ENCODE measurements at places on chromosomes 11 and 22. TPM values are rescaled to one million over a fixed set of nuclear protein-coding genes. Genes with fewer than 3 reads are reported as not detected.

PRR5L gene
- 13.6 TPM for polyA plus RNA-seq

GRCh38 chr22:41302811-41303210, 1.5 kb downstream of the ZC3H7B start:
- DNase-seq = no peak

DNA sequence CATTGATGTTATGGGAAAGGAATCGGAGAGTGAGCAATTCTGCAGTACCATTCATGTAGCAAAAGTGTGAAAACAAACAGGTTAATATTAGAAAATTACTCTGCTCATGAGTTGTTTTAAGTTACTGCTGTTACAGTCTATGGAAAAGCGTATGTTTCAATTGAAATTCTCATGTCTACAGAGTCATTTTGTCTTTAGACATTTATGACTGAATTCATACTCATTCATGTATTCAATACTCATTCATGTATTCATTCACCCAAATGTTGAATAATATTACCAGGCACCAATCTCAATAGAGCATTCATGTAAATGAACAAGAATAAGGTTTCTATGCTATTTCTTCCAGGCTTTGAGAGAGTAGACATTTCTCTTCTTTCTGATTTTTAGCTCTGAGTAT, 8.1 kb downstream of the FLI1 start:
- no peak for DNase-seq

GRCh38 chr11:96748639-96749370, 359.0 kb downstream of the JRKL start:
- DNase-seq = no peak

NCAM1 gene
- polyA plus RNA-seq = 72.5 TPM

- DNase-seq = no peak
Observed at GRCh38 chr11:69361466-69361865, 67.5 kb downstream of the MYEOV start.

DNA sequence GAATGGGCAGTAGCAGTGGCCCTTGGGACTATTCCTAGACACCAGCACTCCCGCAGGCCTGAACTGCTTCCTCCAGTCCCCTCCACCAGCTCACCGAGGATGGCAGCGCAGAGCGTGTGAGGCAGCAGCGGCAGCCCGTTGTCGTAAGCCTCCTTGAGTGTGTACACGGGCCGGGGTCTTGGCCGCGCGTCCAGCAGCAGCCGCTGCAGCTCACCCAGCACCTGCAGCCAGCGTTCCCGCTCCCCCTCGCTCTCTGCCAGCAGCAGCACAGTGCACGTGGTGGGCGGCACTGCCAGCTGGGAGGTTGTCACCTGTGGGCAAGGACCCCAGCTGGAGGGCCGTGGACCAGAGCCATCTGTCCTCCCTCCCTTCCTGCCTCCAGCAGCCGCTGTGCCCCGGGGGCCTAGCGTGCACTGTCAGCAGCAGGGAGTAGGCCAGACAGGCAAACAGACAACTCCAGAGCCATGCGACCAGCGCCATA, 13.0 kb downstream of the CDC42BPG start:
- DNase-seq = no peak

LRRC75B gene
- polyA plus RNA-seq = 26.9 TPM

RRP8 gene
- polyA plus RNA-seq = 22.6 TPM

- DNase-seq = no peak
Observed at GRCh38 chr11:299081-299891, at the start of gene IFITM5. TSS of gene IFITM5 (minus strand) at chr11:299526. CDS start at chr11:299490, 36 bp downstream.

OR10D3 gene
- polyA plus RNA-seq = not detected

MS4A6E gene
- polyA plus RNA-seq = not detected

DNA sequence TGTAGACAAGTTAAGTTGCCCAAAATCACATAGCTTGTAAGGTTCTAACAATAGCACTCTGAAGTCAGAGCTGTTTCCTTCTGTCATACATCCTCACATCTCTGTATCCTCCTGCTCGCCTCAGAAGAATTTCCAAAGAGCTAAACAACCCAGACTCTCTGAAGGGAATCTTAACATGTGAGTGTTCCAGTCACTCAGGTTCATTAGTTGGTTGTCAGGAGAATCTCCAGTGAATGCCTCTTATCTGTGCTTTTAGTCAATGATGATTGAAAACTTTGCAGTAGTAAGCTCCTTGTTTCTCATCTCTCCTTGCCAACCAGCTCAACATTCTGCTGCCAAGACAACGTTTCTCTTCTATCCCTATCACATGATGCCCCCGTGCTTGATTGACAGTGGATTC, 195.5 kb downstream of the C11orf91 start:
- DNase-seq = no peak

DNA sequence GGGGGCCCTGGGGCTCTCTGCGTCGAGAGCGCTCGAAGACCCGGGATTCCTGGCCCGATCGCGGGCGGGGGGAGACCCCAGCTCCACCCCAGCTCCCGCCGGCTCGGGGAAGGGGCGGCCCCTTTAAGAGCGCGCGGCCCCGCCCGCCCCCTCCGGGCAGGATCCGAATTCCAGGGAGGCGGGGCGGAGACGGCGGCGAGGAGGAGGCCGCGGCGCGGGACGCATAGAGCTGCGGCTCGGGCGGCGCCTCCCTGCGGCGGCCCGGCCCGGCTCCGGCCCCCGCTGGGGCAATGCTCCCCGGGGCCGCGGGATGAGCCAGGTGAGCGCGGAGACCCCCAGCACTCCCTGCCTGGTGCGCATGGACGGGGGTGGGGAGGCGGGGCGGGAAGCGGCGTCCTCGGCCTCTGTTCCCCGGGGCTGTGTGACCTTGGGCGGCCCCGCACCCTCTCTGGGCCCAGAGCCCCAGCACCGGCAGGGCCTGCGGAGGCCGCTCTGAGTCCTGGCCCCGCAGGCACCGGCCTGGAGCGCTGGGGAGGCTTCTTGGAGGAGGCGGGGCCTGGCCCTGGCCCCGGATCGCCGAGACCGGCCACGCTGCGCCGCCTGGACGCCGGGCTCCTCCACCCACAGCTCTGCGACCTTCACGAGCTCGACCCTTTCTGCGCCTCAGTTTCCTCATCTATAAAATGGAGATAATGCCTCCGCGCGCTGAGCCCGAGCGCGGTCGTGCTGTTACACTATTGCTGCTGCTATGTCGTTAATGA, 565 bp downstream of the GAS2L1 start:
- no peak for DNase-seq

CREB3L1 gene
- polyA plus RNA-seq = 13.2 TPM

IGHMBP2 gene
- 12.3 TPM for polyA plus RNA-seq

ZNF280B gene
- polyA plus RNA-seq = 4.7 TPM

- DNase-seq = no peak
Observed at GRCh38 chr11:10785146-10785474, 23.6 kb downstream of the EIF4G2 start.

GRCh38 chr22:40433416-40434090, 63.2 kb downstream of the SGSM3 start:
- DNase-seq = no peak

- DNase-seq = no peak
Observed at GRCh38 chr11:115112754-115113153, 391.5 kb downstream of the CADM1 start.

DNA sequence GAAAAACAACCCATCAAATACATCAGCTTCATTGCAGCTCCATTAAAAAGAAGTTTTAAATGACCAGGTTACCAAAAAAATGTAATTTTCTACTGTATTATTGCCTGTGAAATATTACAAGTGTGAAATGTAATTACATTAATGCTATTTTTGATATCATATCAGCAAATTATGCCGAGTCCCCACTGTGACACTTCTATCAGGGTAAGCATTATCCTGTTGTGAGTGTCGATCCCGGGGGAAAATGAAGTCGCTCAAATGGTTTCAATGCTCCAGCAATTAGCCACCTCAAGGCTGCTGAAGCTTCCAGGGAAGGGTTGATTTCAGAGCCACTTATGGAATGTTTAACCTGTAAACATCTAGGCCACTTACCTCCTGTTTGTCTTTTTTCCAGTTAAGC, 70.4 kb downstream of the RCN1 start:
- no peak for DNase-seq
